IMR-90 (cell line): ENCODE measurements at places on chromosomes 7 and 10.
A peak's percentile ranks its signal among the peaks of the same experiment; 100 is the strongest.

DNA sequence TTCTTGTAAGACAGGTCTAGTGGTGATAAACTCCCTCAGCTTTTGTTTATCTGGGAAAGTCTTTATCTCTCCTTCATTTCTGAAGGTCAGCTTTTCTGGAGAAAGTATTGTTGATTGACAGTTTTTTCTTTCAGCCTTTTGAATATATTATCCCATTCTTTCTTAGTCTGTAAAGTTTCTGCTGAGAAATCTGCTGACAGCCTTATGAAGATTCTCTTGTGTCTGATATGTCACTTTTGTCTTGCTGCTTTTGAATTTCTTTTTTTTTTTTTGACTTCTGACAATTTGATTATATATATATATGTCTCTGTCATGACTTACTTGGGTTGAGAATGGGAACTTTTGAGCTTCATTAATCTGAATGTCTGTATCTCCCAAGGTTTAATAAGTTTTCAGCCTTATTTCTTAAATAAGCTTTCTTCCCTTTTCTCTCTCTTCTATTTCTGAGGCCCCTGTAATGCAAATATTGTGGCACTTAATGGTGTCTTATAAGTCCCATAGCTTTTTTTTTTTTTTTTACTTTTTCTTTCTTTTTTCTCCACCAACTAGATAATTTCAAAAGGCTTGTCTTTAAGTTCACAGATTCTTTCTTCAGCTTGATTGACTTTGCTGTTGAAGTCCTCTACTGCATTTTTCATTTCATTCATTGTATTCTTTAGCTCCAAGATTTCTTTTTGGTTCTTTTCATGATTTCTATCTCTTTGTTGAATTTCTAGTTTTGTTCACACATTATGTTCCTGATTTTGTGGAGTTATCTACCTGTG is 81.4 kb upstream of the IL6 start:
- no peak overlapping the region for H3K27ac ChIP-seq
- peaks cover 2% of the 10 kb centered on the region; the same call in 1 of the 2 replicates for H3K4me1 ChIP-seq
- no peak overlapping the region for H3K4me3 ChIP-seq
- no peaks in the 10 kb centered on the region for H3K27me3 ChIP-seq
- H3K36me3 ChIP-seq = no peaks in the 10 kb centered on the region
- no peak for DNase-seq

- H3K27ac ChIP-seq = no peak overlapping the region
- no peak for DNase-seq
- H3K27me3 ChIP-seq = no peaks in the 10 kb centered on the region
- no peaks in the 10 kb centered on the region for H3K36me3 ChIP-seq
Observed at GRCh38 chr10:5194431-5194830, 2.2 kb upstream of the AKR1C4 start.

DNA sequence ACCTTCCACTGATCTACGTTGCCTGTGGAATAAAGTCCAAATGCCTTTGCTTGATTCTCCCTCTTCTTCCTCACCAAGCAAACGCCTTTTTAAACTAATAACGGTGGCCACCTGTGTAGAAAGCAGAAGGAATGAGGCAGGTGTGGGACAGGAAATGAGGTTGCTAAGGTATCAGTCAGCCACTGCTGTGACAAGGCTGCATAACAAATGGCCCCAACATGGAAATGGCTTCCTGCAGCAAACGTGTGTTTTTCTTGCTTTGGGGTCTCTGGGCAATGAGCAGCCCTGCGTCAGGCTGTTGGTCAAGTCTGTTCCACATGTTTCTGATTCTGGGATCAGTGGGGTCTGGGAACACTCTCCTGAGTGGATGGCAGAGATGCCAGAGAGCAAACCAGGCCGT is 56.0 kb upstream of the EN2 start:
- H3K27ac ChIP-seq = no peak overlapping the region
- DNase-seq = no peak
- no peak overlapping the region for H3K4me3 ChIP-seq
- no peaks in the 10 kb centered on the region for H3K36me3 ChIP-seq

GRCh38 chr7:137097111-137097510 is 228.7 kb downstream of the CHRM2 start:
- peak; percentile 30 for DNase-seq
- no peak overlapping the region for H3K4me3 ChIP-seq
- no peaks in the 10 kb centered on the region for H3K4me1 ChIP-seq
- H3K36me3 ChIP-seq = no peaks in the 10 kb centered on the region

GRCh38 chr7:28988810-28989209 is 30.7 kb upstream of the TRIL start:
- H3K27me3 ChIP-seq = peaks cover 2% of the 10 kb centered on the region
- no peak overlapping the region for H3K27ac ChIP-seq
- no peak overlapping the region for H3K4me3 ChIP-seq
- peak; percentile 93 for DNase-seq
- peaks cover 22% of the 10 kb centered on the region for H3K4me1 ChIP-seq

- H3K36me3 ChIP-seq = no peaks in the 10 kb centered on the region
- no peak for DNase-seq
- H3K4me3 ChIP-seq = no peak overlapping the region
- no peak overlapping the region for H3K27ac ChIP-seq
- H3K27me3 ChIP-seq = no peaks in the 10 kb centered on the region
- H3K4me1 ChIP-seq = no peaks in the 10 kb centered on the region
Observed at GRCh38 chr7:113936535-113936934, 17.7 kb upstream of the PPP1R3A start.

DNA sequence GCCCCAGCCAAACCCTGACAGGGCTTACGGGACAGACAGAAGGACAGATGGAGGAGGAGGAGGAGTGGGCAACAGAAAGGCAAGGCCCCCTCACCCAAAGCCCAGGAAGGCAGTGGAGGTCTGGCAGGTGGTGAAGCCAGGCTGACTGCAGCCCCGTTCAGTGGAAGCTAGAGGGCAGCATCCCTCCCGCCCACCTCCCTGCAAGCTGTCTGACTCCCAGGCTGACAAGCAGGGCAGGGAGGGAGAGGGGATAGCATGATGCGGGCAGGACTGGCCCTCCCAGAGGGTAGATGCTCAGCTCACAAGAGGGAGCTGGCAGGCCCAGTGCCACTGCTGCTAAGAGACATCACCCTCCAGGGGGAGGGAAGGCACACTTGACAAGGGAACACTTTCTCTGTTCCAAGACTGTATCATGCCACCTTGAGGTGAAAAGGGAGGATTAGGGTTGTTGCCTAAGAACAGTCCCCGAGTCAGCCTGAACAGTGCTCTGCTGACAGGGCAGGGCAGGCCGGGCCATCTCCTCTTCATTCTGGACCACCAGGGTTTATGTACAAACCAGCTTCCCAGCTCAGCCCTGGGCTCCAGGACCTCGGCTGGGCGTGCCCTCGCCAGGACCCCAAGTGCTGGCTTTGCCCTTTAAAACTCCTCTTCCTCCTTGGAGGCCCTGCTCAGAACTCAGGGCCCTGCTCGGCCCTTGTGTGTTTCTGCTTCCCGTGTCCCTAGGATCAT is 61.8 kb downstream of the RASGEF1A start:
- H3K27ac ChIP-seq = no peak overlapping the region
- H3K4me3 ChIP-seq = no peak overlapping the region
- peaks cover 3% of the 10 kb centered on the region; the same call in 1 of the 2 replicates for H3K27me3 ChIP-seq
- H3K4me1 ChIP-seq = no peaks in the 10 kb centered on the region; the same call in 1 of the 2 replicates
- peak; percentile 48 for DNase-seq
- H3K36me3 ChIP-seq = no peaks in the 10 kb centered on the region

- H3K27me3 ChIP-seq = no peaks in the 10 kb centered on the region
- H3K36me3 ChIP-seq = no peaks in the 10 kb centered on the region
- peaks cover 12% of the 10 kb centered on the region for H3K4me1 ChIP-seq
- H3K4me3 ChIP-seq = no peak overlapping the region
Observed at GRCh38 chr10:3761021-3761686, 23.9 kb downstream of the KLF6 start.

- no peak overlapping the region for H3K4me3 ChIP-seq
- H3K27ac ChIP-seq = no peak overlapping the region; the same call in 1 of the 2 replicates
- H3K36me3 ChIP-seq = no peaks in the 10 kb centered on the region
- DNase-seq = peak; percentile 83
- H3K27me3 ChIP-seq = no peaks in the 10 kb centered on the region
- peaks cover 14% of the 10 kb centered on the region for H3K4me1 ChIP-seq
Observed at GRCh38 chr10:102752266-102752930, 8.7 kb downstream of the WBP1L start.

- H3K36me3 ChIP-seq = no peaks in the 10 kb centered on the region
- peaks cover 2% of the 10 kb centered on the region for H3K27me3 ChIP-seq
- H3K27ac ChIP-seq = no peak overlapping the region
Observed at GRCh38 chr7:36598054-36598674, 126.1 kb downstream of the AOAH start.

DNA sequence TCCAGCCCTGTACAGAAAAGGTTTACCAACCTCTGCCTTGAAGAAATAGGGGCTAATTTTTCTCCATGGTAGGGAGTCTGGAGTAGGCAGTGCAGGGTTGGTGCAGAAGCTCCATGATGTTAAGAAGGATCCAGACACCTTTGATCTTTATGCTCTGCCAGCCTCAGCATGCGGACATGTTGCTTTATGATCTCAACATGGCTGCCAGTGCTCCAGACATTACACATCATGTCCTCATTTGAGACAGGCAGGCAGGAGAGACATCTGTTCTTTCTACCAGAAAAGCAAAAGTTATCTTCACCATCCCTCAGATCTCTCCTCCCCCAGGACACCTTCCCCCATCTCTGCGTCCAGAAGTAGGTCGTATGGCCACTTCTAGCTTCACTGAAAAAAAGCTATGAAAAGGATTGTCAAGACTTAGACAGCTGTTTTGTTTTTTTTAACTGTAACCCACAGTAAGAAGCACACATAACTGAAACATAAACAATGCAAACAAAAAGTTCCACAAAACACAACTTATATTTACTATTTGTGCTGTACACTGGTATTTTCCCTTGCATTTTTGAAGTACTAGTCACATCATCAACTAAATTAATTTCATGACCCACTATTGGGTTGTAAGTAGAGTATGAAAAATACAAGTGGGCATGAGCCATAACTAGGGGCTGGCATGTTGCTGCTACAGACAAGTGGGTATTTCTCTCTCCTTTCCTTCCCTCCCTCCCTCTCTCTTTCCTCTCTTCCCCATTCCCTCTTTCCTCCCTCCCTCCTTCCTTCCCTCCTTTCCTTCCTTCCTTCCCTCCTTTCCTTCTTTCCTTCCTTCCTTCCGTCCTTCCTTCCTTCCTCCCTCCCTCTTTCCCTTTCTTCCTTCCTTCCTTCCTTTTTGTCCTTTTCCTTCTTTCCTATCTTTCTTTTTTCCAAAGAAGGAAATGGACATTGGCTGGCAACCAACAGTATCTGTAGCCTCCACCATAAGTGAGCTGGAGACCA is 2.6 kb upstream of the RASSF4 start:
- peaks cover 15% of the 10 kb centered on the region for H3K4me1 ChIP-seq
- no peak for DNase-seq
- peaks cover 8% of the 10 kb centered on the region; the same call in 1 of the 2 replicates for H3K36me3 ChIP-seq
- H3K4me3 ChIP-seq = no peak overlapping the region

- DNase-seq = peak; percentile 10
- no peaks in the 10 kb centered on the region for H3K36me3 ChIP-seq
- peaks cover 2% of the 10 kb centered on the region; the same call in 1 of the 2 replicates for H3K4me1 ChIP-seq
- H3K27me3 ChIP-seq = no peaks in the 10 kb centered on the region
- no peak overlapping the region for H3K4me3 ChIP-seq
Observed at GRCh38 chr7:156845379-156846101, 47.4 kb downstream of the LMBR1 start.

- no peak overlapping the region for H3K4me3 ChIP-seq
- no peaks in the 10 kb centered on the region for H3K27me3 ChIP-seq
- no peak overlapping the region for H3K27ac ChIP-seq
- H3K36me3 ChIP-seq = no peaks in the 10 kb centered on the region
- no peak for DNase-seq
Observed at GRCh38 chr7:116436305-116436826, 63.2 kb upstream of the CAV2 start.

DNA sequence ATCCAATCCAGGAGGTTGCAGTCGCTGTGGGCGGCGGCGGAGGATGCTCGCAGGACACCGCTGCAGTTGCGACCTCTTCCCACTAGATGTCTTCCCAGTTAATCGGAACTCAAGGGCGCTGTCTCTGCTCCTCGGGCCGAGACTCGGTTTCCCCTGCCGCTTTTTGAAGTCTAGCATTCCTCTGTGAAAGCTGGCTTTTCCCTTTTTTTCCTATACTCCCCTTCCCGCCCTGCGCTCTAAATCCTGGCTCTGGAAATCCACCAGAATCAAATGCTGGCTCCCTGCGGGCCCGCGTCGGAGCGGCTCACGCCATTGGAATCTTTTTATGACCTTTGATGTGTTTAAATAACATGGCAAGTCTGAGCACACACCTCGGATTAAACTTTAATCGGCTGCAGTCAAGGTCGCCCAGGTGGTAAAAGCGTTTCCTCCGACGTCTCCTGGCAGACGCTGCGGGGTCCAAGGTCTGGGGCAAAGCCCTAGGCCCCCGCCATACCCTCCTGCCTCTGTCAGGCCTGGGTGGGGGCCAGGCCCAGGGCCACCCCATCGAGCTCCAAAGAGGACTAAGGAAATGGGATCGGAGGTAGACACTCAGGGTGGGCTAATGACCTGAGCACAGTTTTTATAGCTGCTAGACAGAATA is 10.7 kb upstream of the HOXA13 start:
- H3K4me1 ChIP-seq = no peaks in the 10 kb centered on the region
- 0 out of 2 replicates have a peak overlapping the region, but pooled peaks have one; percentile 5 for H3K4me3 ChIP-seq
- H3K27me3 ChIP-seq = peaks cover 95% of the 10 kb centered on the region
- H3K27ac ChIP-seq = no peak overlapping the region
- no peaks in the 10 kb centered on the region for H3K36me3 ChIP-seq

DNA sequence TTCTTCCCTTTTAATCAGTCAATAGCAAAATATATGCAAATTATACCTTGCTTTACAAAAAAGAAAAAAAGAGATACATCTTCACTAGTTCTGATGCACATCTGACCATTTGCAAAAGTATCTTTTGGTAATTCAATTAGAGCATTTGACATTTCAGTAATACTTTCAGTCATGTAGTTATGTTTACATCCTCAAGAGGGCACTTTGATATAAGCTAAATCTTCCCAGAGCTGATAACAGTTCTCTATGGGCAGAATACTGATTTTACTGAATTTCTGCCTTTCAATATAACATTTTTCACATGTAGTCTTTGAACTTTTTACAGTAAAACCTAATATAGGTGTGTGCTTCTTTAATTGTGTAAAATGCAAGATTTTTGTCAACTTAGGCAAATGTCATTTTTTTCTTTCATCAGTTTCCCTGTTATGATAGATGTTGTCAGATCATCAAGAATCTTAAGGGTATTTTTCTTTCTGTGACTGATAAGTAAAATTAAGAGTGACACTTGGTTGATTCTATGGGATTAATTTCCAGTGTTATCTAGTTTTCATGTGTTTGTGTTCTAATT is 703.5 kb upstream of the SEMA3D start:
- no peak overlapping the region for H3K4me3 ChIP-seq
- DNase-seq = peak; percentile 21
- no peaks in the 10 kb centered on the region for H3K27me3 ChIP-seq

DNA sequence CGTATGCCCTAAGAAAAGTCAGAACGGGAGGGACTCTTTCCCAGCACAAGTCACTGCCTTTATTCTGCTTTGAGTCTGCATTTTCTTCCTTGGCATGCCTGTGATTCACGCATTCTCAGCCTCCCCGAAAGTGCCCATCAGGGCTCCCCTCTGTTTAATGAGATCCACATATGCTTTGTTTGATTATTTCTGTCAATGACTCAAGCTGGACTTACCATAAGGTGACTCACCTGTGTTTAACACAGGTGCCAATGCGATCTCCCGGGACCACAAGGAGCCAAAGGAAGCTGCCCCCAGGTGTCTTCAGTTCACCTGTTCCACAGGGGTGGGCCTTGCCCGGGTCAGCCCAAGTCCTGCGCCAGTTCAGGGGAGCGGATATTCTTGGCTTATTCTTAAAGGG is 386.0 kb upstream of the SHH start:
- DNase-seq = no peak
- no peaks in the 10 kb centered on the region for H3K27me3 ChIP-seq
